ENCODE measurements at places on chromosomes 16 and 17.
A peak's percentile ranks its signal among the peaks of the same experiment; 100 is the strongest.

- DNase-seq: no peak
Observed at GRCh38 chr16:77739559-77739892, 17.2 kb downstream of the NUDT7 start.

- peak; percentile 31 for DNase-seq
Observed at GRCh38 chr16:717450-718245, 2.7 kb downstream of the METRN start.

- DNase-seq: peak; percentile 18
Observed at GRCh38 chr16:31301708-31302400, 42.1 kb downstream of the ITGAM start.

- peak; percentile 15 for DNase-seq
Observed at GRCh38 chr17:44065668-44066203, 735 bp downstream of the LSM12 start.

- no peak for DNase-seq
Observed at GRCh38 chr17:2023256-2023655, 1.9 kb downstream of the RTN4RL1 start.

- no peak for DNase-seq
Observed at GRCh38 chr16:31527734-31528274, at the start of gene AHSP. Gene AHSP, plus strand, starts transcription at chr16:31527900. Its CDS starts 240 bp downstream, at chr16:31528140.

- peak; percentile 9 for DNase-seq
Observed at GRCh38 chr16:56451753-56452689, 667 bp downstream of the OGFOD1 start.

DNA sequence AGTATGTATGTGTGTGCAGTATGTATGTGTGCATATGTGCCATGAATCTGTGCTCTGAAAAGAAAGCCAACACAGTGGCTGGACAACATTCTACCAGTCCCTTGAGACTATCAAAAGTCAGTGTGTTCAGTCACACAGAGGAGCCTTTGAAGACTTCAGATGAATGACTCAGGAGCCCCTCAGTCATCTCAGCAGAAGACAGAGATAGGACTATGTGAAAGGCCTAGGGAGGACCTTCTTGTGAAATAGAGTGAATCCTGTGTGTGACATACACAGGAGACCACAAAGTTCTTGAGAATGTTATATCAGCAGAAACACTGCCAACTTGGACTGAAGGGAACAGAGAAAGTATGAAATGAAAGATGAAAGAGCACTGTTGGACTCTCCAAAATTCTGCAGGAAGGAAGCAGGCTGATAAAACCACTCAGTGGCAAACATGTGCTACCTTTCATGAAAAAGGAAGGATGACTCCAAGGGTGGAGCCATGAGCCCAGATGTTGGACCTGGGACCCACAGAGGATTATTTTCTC, 108.4 kb downstream of the METRNL start:
- no peak for DNase-seq

DNA sequence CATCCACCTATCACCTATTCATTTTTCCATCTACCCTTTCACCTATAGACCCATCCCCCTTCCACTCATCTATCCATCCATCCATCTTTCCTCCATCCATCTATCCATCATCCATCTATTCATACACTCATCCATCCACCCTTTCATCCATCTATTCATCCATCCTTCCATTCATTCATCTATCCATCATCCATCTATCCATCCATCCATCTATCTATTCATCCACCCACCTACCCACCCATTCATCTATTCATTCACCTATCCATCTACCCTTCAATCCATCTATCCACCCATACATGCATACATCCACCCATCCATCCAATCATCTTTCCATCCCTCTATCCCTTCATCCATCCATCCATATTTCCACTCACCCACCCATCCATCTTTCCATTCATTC, 63.3 kb downstream of the C17orf67 start:
- no peak for DNase-seq

GRCh38 chr17:30086896-30087295, 29.7 kb upstream of the NSRP1 start:
- no peak for DNase-seq

- no peak for DNase-seq
Observed at GRCh38 chr16:11620243-11621003, 33.7 kb upstream of the LITAF start.

DNA sequence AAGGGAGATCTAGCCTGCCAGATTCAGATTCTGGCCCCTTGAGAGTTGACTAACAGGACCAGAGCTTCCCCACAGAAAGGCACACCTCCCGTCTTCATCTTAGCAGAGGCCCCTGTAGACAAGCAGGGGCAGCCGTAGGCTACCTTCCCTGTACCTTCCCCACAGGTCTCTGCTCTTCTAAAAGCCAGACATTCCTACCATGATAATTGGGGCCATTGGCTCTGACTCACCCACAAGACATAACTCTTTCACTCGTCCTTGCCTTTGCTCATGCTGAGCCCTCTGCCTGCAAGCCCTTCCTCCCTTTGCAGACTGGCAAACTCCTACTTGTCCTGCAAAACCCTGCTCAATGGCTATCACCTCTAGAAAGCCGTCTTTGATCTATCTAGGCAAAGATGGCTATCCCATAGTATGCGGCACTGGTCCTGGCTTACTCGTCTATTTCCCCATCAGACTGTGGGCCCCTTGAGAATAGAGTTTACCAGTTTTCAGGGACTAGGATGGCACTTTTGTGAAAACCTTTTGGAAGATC, 43.8 kb downstream of the PIMREG start:
- DNase-seq: no peak

GRCh38 chr16:79267781-79268180, 332.8 kb downstream of the MAF start:
- DNase-seq: no peak

- DNase-seq: no peak
Observed at GRCh38 chr17:9628509-9628908, 16.8 kb upstream of the USP43 start.

DNA sequence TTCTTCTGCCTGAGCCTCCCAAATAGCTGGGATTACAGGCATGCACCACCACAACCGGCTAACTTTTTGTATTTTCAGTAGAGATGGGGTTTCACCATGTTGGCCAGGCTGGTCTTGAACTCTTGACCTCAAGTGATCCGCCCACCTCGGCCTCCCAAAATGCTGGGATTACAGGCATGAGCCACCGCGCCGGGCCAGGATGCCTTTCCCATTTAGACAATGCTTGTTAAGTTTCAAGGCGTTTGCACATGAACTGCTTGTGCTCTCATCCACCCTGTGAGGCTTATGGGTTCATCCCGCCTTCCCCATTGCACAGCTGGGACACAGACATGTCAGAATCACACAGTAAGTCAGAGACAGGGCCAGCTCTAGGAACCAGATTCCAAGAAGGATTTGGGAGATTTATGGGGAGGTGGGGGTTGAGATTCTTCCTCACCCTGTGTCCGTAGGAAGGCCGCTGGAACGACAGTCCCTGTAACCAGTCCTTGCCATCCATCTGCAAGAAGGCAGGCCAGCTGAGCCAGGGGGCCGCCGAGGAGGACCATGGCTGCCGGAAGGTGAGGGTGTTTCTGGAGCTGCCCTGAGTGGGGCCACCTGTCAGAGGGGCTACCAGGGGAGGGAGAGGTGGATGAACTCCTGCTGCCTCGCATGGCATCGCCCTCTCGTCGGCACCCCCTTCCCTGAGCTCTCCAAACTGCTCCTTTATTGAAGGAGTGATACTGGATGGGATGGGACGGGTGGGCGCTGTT, 46.3 kb downstream of the MRC2 start:
- no peak for DNase-seq

DNA sequence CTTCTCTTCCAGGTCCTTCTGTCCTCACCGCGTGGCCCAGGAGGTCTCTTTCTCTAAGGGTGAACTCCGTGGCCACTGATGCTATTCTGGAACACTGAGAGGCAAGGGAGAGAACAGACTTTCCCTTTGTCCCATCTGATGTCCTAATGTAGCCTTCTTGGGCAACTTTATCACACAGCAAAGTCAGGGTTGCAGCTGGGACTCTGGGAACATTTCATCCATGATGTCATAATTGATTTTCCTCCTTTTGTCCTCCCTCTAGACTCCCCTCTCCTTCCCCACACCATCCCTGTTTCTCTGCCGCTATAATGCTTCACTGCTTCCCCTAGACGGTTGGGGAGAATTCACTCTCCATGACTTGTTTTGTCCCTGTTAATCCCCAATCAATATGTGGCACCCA, 201.0 kb downstream of the SHISA9 start:
- DNase-seq: no peak

GRCh38 chr17:14777291-14777690, 476.4 kb downstream of the HS3ST3B1 start:
- no peak for DNase-seq

DNA sequence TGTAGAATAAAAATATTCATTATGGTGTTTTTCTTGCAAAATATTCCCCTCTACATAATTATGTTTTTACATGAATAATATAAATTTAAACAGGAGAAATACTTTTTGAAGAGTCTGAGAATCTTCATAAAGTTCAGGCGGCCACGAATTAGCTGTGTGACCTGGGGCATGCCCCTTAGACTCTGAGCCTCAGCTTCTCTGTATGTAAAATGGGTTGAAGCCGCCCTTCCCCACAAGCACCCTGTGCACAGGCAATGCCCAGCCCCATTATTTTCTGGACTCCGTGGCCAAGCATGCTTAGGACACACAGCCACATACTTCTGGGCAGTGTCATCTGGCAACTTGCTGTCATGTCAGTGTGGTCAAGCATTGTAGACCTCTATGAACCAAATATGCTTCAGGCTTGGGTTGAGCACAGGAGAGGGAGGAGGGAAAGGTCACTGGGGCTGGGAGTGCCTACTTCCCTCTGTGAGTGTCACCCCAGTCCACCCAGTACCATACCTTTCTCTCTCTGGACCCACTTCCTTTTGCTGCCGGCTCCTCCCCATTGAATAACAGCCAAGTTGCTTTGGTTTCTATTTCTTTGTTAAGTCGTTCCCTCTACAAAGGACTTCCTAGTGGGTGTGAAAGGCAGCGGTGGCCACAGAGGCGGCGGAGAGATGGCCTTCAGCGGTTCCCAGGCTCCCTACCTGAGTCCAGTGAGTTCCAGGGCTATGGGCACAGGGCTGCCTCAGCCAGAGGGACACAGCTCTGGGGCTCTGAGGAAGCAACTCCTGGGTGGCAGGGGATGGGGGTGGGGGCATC, at the start of gene LGALS9:
TSS of gene LGALS9 (plus strand) at position 582 of the 804 bp plus-strand sequence. CDS start at position 660, 78 bp downstream.
- DNase-seq: peak; percentile 41

GRCh38 chr16:68146585-68146984, 61.4 kb downstream of the NFATC3 start:
- no peak for DNase-seq

GRCh38 chr16:77943801-77944200, 78.5 kb upstream of the CLEC3A start:
- no peak for DNase-seq

- DNase-seq: no peak
Observed at GRCh38 chr16:3274490-3274889, 8.8 kb upstream of the ZNF263 start.

DNA sequence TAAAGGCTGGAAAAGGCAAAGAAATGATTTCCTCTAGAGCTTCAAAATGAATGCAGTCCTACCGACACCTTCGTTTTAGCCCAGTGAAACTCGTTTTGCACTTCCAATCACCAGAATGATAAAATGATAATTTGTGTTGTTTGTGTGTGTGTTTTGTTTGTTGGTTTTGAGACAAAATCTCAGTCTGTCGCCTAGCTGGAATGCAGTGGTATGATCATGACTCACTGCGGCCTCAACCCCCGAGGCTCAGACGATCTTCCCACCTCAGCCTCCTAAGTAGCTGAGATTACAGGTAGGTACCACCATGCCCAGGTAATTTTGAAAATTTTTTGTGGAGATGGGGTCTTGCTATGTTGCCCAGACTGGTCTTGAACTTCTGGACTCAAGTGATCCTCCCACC, 3.4 kb upstream of the EVPLL start:
- DNase-seq: no peak

DNA sequence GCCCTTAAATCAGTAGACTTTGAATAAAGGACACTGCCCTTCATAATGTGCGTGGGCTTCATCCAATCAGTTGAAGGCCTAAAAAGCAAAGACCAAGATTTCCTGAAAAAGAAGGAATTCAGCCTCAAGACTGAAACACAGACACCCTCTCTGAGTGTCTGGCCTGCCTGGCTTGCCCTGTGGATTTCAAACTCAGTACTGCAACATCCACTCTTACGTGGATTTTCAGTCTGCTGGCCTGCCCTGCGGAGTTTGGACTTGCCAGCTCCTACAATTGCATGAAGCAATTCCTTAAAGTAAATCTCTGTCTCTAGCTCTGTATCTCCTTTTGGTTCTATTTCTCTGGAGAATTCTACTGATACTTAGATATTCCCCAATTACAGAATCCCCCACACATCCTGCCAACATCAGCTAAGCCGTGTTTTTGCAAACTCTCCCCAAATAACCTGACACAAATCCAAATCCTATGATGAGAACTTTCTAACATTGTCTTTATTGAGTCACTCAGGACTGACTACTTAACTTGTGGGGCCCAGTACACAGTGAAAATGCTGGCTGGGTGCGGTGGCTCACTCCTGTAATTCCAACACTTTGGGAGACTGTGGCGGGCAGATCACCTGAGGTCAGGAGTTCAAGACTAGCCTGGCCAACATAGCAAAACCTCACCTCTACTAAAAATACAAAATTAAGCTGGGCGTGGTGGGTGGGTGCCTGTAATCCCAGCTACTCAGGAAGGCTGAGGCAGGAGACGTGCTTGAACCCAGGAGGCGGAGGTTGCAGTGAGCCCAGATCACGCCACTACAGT, 7.2 kb upstream of the TNFRSF17 start:
- no peak for DNase-seq

DNA sequence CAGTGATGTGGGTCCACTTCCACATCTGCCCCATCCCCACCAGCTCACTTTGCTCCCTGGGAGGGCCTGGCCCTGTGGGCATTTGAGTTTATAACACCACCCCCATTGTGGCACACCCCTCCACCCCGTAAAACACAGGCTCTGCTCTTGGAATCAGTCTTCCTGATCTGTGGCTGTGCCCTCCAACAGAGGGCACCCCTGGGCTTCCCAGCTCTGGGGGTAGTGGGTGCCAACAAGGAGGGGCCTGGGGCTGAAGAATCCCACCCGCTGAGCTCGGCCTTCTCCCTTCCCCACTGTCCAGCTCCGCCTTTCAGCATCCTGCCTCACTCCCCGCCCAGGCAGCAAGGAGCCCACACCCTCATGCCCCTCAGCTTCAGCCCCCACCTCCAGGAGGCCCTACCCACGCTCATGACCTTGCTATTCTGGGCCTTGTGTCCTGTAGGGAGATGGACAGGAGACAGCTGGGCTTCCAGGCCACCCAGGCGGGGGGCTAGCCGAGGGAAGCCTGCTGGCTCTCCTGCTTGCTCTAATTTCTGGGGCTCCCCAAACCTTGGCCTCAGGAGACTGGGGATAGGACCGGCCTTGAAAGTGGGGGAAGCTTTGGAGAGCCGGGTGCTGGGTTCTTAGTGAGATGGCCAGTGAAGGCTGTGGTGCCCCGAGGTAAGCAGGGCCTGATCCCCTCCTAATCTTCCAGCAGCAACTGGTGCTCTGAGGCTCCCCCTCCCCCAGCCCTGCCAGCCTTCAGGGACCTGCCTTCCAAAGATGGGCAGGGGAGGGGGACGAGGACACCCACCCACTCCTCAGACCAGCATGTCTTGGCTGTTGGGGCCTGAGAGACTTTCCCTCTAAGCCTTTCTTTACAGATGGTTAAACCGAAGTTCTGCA, 2.9 kb upstream of the ATP2A1 start:
- DNase-seq: no peak

GRCh38 chr17:79053251-79053925, 21.2 kb upstream of the ENGASE start:
- no peak for DNase-seq

- no peak for DNase-seq
Observed at GRCh38 chr17:46742565-46743270, 75.8 kb downstream of the WNT3 start.

- peak; percentile 78 for DNase-seq
Observed at GRCh38 chr16:24845726-24846547, at the start of gene SLC5A11. Gene SLC5A11, plus strand, starts transcription at chr16:24845963. Its CDS starts 12,681 bp downstream, at chr16:24858644.

- peak; percentile 37 for DNase-seq
Observed at GRCh38 chr16:7086822-7087616, 245.6 kb upstream of the RBFOX1 start.

GRCh38 chr17:70225276-70225675, 55.9 kb downstream of the KCNJ2 start:
- DNase-seq: peak; percentile 35
